Activated gamma-delta T cell treated with anti-CD3 and anti-CD28 coated beads, Interleukin-2, amount 50 U/mL, for 16 hours (primary cell): ENCODE measurements at places on chromosomes 13 and 19.

DNA sequence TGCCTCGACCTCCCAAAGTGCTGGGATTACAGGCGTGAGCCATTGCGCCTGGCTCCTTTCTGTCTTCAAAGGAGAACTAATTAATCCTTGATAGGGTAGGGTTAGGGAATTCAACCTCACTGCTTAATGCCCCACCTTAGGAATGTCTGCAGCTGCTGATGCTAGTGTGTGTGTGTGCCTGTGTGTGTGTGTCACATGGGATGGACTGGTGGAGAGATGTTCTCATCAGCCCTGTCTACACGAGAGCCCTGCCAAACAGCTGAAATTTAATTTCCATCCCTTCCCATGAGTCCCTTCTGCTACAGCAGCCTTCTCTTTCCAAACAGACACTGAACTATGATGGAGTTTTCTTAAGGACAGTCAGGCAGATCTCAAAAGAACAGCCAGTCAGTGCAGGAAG is 46.5 kb upstream of the CLDN10 start:
- DNase-seq = no peak

GRCh38 chr13:112722433-112723263 is 32.8 kb downstream of the ATP11A start:
- no peak for DNase-seq

DNA sequence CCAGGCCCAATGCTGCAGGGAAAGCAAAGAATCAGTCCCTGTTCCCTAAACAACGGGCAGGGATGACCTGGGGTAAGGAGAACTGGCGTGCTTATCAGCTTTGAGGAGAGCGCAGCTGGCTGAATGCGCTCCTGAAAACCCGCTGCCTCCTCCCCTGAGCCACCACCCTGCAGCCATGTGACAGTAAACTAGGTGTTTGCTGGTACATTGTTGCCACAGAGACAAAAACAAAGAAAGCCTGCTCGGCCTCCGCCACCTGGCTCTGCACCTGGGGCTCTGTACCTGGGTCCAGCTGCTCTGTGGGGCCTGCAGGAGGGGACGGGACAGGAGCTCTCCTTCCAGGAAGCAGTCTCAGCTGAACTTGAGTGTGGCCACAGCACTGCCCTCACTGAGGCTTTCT is 21.8 kb downstream of the MCF2L start:
- DNase-seq = no peak

- DNase-seq = no peak
These were observed 13.1 kb upstream of the WTIP start for GRCh38 chr19:34468409-34468808.

GRCh38 chr19:8459520-8460270 is 14.9 kb downstream of the HNRNPM start:
- DNase-seq = no peak

DNA sequence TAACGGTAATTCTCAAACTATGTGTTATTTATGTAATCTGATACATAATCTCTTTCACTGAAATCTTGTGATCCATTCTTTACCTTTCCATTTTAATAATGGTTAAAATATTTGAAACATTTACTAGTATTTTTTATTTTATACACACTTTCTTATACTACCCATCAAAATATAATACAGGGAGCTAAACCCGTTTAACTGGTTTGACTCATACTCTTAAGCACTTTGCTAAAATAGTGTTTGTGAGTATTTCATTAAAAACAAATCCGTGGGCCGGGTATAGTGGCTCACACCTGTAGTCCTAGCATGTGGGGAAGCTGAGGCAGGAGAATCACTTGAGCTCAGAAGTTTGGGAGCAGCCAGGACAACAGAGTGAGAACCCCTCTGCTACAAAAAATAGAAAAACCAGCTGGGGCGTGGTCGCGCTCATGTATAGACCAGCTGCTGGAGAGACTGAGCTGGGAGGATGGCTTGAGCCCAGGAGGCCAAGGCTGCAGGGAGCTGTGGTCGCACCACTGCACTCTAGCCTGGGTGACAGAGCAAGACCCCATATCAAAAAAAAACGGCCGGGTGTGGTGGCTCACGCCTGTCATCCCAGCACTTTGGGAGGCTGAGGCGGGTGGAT is 43.8 kb upstream of the DCUN1D2 start:
- no peak for DNase-seq

- no peak for DNase-seq
These were observed 1.6 kb downstream of the ADGRE3 start for GRCh38 chr19:14673088-14673487.

DNA sequence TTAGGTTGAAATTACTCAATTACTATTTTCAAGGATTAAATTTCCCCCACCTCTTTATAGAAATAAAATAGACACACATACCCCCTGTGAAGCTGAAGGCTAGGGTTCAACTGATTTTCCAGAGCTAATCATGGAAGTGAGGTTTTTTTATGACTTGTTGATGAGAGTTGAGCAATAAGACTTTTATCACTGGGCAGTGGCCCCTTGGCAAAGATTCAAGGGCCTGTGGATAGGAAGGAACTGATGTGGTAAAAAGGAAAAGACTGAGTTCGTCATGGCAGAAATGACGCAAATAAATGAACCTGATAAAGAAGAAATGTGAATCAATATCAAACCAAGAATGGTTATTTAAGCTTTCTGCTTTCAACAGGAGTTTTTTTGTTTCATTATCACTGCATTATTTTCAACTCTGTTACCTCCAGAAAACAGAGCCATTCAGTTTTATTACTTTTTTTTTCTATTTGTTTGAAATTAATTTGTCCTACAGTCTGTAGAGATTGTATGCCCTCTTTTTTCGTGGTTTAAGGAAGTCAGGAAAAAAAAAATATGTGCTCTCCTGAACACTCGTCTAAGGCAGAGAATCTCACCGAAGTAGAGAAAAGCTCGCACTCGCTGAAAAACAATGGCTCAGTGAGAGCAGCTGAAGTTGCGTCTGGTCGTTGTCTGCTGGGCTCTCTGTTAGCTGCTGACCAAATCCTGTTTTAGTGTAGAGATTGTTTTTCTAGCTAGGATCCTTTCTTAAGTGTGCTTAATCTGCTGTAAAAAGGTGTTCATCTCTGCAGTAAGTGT is 38.9 kb downstream of the STOML3 start:
- no peak for DNase-seq

DNA sequence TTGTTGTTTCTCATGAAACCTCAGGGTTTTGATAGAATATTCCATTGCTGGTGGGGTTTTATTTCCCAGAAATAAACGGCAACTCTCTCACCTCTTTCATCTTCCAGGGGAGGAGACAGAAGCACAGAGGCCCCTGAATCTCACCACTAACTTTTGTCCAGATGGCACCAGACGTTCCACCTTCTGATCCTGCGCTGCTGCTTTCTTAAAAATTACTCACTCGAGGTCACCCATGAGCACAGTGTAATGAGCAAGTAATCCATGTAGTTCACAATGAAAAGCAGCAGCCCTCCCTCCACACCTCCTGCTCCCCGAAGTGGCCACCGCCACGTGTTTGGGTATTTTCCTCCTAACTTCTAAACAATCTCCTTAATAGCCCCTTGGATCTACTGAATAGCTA is 51.3 kb downstream of the TEX29 start:
- DNase-seq = no peak

DNA sequence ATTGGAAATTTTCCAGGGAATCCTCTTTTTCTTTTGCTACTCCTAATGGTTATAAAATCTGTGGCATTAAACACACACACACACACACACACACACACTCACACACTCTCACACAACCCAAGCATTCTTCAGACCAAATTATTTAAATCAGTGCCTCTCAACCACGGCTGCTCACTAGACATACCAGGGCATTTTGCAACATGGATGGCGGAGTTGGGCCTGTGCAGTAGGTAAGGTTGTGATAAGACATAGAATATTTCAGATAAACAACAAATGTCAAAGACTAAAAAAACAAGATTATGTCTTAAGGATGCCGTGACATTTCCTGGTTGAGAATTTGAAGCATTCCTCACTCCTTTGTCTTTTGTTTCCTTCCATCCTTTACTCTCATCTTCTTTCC is 443.1 kb downstream of the MYO16 start:
- no peak for DNase-seq

- no peak for DNase-seq
These were observed 175.9 kb downstream of the IRS2 start for GRCh38 chr13:109610517-109610916.

GRCh38 chr13:48232420-48233045 is 473 bp upstream of the ITM2B start:
- DNase-seq = no peak

GRCh38 chr13:113500530-113501265 is 10.2 kb upstream of the DCUN1D2 start:
- no peak for DNase-seq

DNA sequence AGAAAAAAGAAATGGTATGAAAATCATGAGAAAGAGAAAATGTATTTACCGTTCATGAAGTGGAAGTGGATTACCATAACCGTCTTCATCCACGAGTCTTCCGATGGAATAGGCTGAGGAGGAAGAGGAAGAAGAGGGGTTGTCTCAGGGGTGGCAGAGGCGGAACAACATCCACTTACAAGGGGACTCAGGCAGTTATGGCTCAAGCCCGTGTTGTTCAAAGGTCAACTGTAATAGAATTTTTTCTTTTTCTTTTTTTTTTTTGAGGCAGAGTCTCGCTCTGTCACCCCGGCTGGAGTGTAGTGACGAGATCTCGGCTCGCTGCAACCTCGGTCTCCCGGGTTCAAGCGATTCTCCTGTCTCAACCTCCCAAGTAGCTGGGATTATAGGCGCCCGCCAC is 16.9 kb upstream of the ADGRL1 start:
- DNase-seq = no peak

- DNase-seq = no peak
These were observed 10.8 kb upstream of the ILF3 start for GRCh38 chr19:10643172-10643967.

- DNase-seq = no peak
These were observed 1198.7 kb upstream of the ATXN8OS start for GRCh38 chr13:68908879-68909278.

- no peak for DNase-seq
These were observed 32.3 kb upstream of the SLC10A2 start for GRCh38 chr13:103098535-103098934.

DNA sequence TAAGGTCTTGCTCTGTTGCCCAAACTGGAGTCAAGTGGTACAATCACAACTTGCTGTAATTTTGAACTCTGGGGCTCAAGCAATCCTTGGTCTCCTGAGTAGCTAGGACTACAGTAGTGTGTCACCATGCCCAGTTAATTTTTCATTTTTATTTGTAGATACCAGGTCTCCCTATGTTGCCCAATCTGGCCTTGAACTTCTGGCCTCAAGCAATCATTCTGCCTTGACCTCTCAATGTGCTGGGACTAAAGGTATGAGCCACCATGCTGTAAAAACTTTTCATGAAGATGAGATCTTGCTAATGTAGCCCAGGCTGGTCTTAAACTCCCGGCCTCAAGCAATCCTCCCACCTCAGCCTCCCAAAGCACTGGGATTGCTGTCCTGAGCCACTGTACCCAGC is 15.1 kb upstream of the NAA16 start:
- DNase-seq = no peak

GRCh38 chr19:27858981-27859581 is 1353.9 kb downstream of the UQCRFS1 start:
- DNase-seq = no peak

GRCh38 chr19:58218899-58219298 is 9.8 kb upstream of the ZNF544 start:
- no peak for DNase-seq

GRCh38 chr13:48110931-48111721 is 16.2 kb upstream of the MED4 start:
- no peak for DNase-seq

DNA sequence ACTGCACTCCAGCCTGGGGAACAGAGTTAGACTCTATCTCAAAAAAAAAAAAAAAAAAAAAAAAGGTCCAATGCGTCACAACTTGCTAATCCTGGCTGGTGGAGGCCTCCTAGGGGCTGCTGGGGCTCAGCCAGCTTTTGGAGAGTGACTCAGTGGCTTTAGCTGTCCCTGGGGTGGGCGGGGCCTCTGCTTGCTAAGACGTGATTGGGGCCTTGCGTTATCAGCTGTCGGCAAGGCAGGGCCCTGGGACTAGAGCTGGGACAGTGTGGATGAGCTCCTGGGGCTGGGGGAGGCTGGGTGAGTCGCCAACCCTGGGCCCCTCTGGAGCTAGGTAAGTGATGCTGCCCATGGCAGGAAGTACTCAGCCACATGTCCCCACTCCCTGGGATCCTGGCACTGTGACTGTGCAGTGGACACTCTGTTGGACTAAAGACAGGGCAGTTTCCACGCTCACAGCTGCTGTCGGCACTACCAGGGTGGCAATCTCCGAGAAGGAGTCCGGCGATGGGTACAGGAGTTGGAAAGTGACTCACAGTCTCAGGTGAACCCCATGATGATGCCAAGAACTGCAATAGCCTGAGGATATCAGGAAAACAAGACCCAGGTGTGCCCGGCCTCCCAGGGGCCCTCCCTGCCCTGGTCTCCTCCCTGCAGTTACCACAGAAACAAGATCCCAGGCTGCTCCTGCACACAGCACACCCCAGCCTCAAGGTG is 32.2 kb downstream of the F2RL3 start:
- DNase-seq = no peak

DNA sequence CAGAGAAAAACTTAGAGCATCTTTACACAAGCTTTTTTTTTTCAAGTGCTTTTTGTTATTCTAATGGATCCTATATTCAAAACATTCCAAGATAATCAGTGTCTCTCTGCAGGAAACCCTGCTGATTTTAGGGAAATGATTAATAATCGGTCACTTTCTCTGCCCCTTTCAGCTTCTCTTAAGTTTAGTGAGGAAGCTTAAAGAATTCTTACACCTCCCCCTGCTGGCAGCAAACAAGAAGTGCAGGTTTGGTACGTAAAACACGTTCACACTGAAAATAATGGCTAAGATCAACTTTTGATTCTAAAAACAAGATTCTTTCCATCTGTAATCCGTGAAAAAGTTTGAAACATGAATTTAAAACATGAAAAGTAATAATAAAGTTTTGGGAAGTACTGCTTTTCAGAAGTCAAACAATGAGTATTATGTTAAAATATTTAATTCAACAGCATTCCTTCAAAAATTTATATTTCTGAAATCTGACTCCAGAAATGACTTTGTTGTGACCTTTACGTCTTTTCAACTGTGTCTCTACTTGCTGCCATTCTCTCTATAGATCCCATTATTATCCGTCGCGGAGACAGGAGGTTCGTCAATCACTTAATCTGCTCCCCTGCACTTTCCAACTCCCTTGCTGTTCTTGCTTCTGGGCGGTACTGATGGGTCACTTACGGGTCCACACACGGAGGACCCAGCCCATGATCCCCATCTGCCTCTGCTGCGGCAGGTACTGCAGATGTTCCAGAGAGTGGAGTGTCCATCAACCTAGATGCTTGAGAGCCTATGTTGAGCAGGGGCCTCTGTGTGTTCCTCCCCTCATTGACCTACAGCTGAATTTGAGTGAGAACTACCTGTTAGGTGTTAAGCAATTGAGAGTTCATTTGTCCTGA is 203.1 kb upstream of the EDNRB start:
- DNase-seq = no peak

DNA sequence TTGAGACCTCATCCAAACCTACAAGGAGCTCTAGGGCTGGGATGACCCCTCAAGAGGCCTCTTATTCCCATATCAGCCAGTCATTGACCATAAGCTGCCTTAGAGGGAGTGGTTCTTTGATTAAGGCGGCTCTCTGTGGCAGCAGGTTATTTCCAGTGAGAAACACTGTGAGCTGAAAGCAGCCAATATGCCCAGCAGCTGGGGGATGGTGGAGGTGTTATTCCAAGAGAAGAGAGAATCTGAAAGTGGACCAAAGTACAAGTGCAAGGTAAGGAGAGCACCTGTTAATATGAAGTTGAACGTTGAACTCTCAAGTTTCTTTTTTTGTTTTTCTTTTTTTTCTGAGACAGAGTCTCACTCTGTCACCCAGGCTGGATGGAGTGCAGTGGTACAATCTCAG is 20.2 kb upstream of the FNDC3A start:
- DNase-seq = no peak

GRCh38 chr19:23286477-23286876 is 36.3 kb upstream of the ZNF724 start:
- DNase-seq = no peak
